ENCODE measurements at places on chromosomes 7 and 10.
A peak's percentile ranks its signal among the peaks of the same experiment; 100 is the strongest.

DNA sequence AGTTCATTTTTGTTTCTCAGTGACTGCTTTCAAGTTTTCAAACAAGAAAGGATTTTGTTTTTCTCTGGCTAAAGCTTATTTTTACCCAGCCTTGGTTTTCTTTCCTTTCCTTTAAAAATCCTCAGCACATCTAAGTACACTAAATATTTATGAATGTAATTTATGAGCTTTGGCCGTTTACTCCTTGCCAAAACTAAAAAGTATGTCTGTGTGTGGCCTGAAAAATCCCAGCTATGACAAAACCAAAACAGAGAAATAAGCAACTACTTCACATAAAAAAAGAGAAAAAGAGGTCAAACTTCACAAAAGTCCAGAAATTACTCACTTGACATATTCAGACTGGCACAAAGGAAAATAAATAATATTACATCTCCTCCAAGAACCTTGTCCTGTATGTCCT is 365.1 kb upstream of the NFE2L3 start:
- no peak for DNase-seq

- no peak for DNase-seq
Observed at GRCh38 chr10:79319115-79319771, 28.0 kb upstream of the PPIF start.

GRCh38 chr10:77111611-77112550 is 525.7 kb downstream of the KCNMA1 start:
- no peak for DNase-seq

DNA sequence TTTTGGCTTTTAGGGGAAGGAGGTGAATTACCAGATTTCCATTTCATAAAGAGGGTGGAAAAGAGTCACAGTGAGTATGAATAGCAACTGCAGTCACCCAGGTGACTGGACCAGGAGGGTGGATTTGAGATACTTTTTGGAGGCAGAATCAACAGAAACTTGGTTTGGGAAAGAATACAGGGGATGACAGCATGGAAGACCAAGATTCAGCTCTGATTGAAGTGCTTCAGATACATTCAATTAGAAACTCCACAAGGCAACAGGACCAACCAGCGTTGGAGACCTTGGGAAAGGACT is 83.0 kb downstream of the SGMS1 start:
- no peak for DNase-seq

- peak; percentile 18 for DNase-seq
Observed at GRCh38 chr10:92239600-92240288, 51.1 kb downstream of the CPEB3 start.

- no peak for DNase-seq
Observed at GRCh38 chr10:75406462-75407223, 5.1 kb upstream of the ZNF503 start.

DNA sequence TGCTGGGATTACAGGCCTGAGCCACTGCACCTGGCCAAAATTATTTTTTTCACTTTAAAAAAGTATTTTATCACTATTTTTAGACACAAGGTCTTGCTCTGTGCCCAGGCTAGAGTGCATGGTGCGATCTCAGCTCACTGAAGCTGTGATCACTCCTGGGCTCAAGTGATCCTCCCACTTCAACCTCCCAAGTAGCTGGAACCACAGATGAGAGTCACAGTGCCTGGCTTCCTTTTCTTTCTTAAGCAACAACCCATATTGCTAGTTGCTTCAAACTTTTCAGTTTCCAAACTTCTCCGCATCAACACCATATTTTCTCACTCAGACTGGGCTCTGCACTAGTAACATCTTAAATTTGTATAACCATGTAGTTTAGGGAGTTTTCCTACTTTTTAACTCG is 9.5 kb upstream of the SMC3 start:
- DNase-seq = no peak

GRCh38 chr10:77843264-77843663 is 83.3 kb downstream of the DLG5 start:
- no peak for DNase-seq

DNA sequence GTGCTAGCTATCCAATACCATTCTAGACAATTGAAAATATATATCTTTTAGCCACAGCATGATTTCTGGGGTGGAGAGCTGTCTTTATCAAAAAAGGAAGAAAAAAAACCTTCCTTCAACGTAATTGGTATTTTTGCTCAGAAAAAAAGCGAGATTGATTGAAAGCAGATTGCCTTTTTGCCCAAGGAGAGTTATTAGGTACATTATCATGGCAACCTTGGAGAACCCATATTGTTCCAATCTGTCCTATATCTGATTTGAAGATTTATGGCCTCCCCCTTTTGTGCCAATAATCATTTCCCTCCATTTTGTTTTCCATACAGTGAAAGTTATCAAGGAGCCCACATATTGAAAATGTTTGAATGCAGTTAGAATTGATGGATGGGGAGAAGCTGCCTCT is 544.5 kb downstream of the KCNMA1 start:
- DNase-seq = no peak

DNA sequence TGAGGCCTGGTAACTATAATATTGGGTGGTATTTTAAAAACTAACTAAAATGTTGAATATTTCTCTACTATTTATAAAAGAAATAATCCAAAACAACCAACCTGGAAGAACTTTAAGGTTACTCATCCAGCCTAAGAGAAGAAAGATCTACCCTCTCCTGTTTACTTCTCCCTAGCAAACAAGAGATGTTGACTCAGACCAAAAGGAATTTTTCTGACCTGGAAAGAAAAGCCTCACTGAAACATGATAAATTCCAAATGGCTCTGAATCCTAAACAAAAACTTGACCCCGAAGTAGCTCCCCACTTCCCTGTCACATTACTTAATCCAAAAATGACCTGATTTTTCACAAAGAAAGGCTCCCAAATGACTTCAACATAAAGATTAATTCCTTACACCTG is 101.2 kb downstream of the PARD3 start:
- no peak for DNase-seq

GRCh38 chr10:131018886-131019500 is 292.5 kb downstream of the TCERG1L start:
- no peak for DNase-seq

GRCh38 chr7:132435016-132435990 is 141.0 kb downstream of the PLXNA4 start:
- no peak for DNase-seq

GRCh38 chr7:36734731-36735130 is 10.4 kb upstream of the AOAH start:
- no peak for DNase-seq

GRCh38 chr7:48173756-48174382 is 2.6 kb downstream of the ABCA13 start:
- no peak for DNase-seq

Data from stimulated activated CD8-positive, alpha-beta memory T cell treated with anti-CD3 and anti-CD28 coated beads, Interleukin-12 subunit alpha, Interleukin-12 subunit beta, amount 100 ng/mL, for 4 hours (primary cell).